ENCODE measurements at places on chromosomes 7 and 10.

DNA sequence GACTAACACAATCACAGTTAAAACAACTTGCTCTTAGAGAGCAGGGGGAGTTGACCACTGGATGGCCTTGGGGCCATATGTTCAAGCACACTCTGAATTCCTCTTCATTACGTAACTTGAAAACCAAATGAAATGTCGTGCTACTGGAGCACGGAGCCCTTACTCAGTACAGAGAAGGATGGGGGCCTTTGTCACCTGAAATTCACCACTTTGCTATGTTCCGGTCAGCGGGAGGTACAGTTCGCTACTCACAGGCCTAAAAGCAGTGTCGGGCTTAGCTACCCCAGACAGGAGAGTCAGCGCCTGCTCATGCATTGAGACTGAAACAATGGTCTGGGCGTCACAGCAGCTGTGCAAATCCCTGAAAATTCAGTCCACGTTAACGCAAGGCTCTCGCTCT lies 39.6 kb downstream of the GLI3 start:
- DNase-seq, result no peak

DNA sequence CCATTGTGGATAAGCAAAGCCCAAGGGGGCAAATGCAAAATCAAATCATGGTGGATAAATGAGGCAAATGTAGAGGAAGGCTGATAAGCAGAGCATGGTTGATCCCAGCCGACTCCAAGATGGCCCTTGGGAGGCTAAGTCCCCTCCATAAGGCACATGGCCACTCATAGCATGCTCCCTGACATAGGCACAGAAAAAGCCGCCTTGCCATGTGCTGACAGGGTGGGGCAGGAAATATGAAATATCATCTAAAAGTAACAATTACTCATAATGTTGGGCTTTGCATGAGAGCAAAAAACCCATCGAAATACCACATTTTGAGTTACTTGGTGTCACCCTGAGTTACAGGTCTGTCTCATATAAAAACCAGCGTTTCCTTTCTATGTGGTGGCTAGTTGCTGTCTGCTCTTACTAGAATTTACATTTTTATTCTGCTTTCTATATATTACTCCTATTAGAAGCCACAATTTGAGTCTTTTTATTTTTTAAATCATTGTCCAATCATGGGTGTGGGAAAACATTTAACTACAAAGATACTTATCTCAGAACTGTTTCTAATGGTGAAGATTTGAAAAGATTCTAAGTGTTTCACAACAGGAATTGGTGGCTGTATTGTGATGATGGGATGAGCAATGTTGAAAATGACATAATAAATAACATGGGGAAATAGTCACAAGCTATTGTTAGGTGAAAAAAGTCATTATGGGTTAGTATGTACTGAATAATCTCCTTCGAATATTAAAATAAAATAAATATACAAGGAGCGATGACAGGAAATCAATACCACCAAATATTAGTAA lies 102.7 kb downstream of the CUBN start:
- DNase-seq, result no peak

GRCh38 chr10:13416760-13417159 lies 68.7 kb upstream of the SEPHS1 start:
- no peak for DNase-seq

- no peak for DNase-seq
Measured at GRCh38 chr7:17674166-17674942, 265.9 kb downstream of the SNX13 start.

DNA sequence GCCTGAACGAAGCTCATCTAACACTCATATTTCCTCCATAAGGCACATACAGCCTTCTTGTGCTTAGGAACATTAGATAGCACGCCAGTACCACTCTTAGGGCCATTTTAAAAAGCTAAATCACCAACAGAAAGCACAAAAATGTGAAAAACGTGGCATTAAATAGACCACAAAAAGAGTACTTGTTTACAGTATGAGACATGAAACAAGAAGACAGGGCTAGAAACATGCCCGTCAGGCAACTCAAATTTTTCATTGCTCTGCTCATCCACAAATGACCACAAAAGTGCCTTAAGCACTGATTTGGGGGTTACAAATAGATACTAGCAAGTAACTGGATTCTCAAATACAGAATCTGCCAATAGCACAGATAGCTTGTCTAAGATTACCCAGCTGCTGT lies 67.8 kb downstream of the ELMO1 start:
- no peak for DNase-seq

GRCh38 chr10:4397337-4397736 lies 428.7 kb upstream of the AKR1E2 start:
- no peak for DNase-seq

DNA sequence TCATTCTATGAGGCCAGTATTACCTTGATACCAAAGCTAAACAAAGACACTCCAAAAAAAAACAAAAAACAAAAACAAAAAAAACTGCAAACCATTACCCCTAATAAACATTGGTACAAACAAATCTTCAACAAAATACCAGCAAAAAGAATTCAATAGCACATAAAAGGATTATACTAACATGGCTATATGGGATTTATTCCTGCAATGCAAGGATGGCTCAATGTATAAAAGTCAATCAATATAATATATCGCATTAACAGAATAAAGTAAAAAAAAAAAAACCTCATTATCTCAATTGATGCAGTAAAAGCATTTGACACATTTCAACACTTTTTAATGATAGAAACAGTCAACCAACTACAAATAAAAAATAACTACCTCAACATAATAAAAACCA lies 233.3 kb upstream of the NFE2L3 start:
- no peak for DNase-seq
